ENCODE measurements at places on chromosomes 5 and 9. TPM values are rescaled to one million over a fixed set of nuclear protein-coding genes. Genes with fewer than 3 reads are reported as not detected.

The CENPP gene
- total RNA-seq: 3.8 TPM

The EPB41L4B gene
- 1.1 TPM for total RNA-seq

The PCDHAC1 gene
- 1.2 TPM for total RNA-seq

The TMEM252 gene
- not detected for total RNA-seq

The PCDHB11 gene
- total RNA-seq: 10.6 TPM

The PDE4D gene
- 34.0 TPM for total RNA-seq

Measured in thoracic aorta (tissue), 2 donors.